ENCODE measurements at places on chromosomes 12 and 14. TPM values are rescaled to one million over a fixed set of nuclear protein-coding genes. Genes with fewer than 3 reads are reported as not detected.

Gene FGF6
- not detected for total RNA-seq

Gene ARHGDIB
- total RNA-seq: 13.8 TPM

Gene CEP170B
- 51.9 TPM for total RNA-seq

Gene KRT75
- not detected for total RNA-seq

Gene KRT83
- total RNA-seq: not detected

Gene SPIC
- total RNA-seq: not detected

Gene PLEK2
- 44.4 TPM for total RNA-seq

Gene FZD10
- total RNA-seq: 5.1 TPM

Gene TAS2R50
- 0.96 TPM for total RNA-seq

Gene RASSF8
- total RNA-seq: 35.3 TPM

Gene SDR9C7
- not detected for total RNA-seq

Gene PIWIL1
- 0.27 TPM for total RNA-seq

Gene PLA2G1B
- total RNA-seq: not detected

Gene ALDH1L2
- total RNA-seq: 15.0 TPM

Gene P2RX2
- total RNA-seq: not detected

Gene FSCB
- not detected for total RNA-seq

Gene MEG3
- total RNA-seq: 46.1 TPM

Gene CLEC4D
- not detected for total RNA-seq

Gene ANAPC7
- 51.3 TPM for total RNA-seq

Gene KCNA1
- not detected for total RNA-seq

Gene CCDC197
- total RNA-seq: not detected

Gene LRP1-AS
- not detected for total RNA-seq

Gene SLC16A7
- 1.8 TPM for total RNA-seq

Gene IQSEC3
- 4.0 TPM for total RNA-seq

Gene TMTC3
- 25.8 TPM for total RNA-seq

Gene PTPRO
- 3.7 TPM for total RNA-seq

Gene PHC1
- 76.7 TPM for total RNA-seq

Gene MYF5
- total RNA-seq: not detected

Gene AKAP6
- 1.3 TPM for total RNA-seq

Gene GPHN
- 7.5 TPM for total RNA-seq

Gene SRRM4
- 0.42 TPM for total RNA-seq

Gene ALX1
- 0.21 TPM for total RNA-seq

Gene KRT79
- total RNA-seq: not detected

Gene CFAP251
- total RNA-seq: 3.7 TPM

Gene LRP1
- total RNA-seq: 53.6 TPM

Gene SDS
- not detected for total RNA-seq
